ENCODE measurements at places on chromosomes 12 and 14.

DNA sequence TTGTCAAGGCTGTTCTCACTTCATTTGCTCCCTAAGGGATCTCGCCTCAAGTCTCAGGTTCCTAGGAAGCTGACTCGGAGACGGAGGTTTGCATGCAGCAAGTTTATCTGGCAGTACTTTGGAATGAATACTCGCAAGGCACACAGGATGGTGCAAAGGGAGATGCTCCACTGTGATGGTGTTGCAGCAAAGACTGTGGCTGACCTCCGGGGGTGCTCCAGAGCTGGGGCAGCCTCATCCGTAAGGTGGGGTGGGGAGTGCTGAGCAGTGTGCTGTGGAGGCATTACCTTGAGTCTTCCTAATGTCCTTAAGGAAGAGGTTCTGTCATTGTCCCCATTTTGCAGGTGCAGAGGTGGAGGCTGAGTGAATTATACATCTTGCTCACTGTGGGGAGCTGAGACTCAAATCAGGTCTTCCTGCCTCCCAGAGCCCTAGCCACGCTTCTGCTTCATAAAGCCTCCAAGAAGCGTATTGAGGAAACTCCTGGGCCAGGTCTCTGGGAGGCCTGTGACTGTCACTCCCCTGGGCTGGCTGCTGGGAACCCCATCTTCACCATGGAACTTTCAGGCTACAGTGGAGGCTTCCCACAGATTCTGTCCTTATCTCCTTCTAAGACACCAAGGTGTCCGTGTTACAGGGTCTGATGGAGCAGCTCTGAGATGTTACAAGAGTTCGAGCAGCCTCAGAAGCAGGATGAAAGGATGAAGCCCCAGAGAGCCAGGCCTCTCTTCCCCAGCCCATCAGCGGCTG is 39.5 kb downstream of the GALNT16 start:
- DNase-seq = no peak

- DNase-seq = no peak
Measured at GRCh38 chr12:63394983-63395382, 244.0 kb upstream of the AVPR1A start.

DNA sequence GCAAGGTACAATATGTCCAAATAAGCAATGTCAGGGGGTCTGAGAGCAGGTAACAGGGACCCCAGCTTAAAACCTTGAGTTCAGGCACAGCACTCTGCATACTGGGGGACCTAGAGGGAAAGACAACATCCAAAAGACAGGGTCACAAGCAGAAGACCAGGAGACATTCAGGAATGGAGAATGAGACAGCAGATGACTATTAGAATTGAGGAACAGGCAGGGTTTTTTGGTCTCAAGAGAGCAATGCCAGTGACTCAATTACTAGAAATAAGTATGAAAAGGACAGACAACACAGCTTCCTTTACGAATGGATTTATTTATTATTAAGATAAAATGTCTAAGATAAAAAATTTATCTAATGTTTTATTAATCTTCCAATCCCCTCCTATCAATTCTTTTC is 223.0 kb downstream of the PTPRO start:
- DNase-seq = no peak

GRCh38 chr14:67722293-67722692 is 20.6 kb downstream of the RDH12 start:
- DNase-seq = no peak

- no peak for DNase-seq
Measured at GRCh38 chr12:93683410-93683809, 6.2 kb downstream of the CRADD start.

DNA sequence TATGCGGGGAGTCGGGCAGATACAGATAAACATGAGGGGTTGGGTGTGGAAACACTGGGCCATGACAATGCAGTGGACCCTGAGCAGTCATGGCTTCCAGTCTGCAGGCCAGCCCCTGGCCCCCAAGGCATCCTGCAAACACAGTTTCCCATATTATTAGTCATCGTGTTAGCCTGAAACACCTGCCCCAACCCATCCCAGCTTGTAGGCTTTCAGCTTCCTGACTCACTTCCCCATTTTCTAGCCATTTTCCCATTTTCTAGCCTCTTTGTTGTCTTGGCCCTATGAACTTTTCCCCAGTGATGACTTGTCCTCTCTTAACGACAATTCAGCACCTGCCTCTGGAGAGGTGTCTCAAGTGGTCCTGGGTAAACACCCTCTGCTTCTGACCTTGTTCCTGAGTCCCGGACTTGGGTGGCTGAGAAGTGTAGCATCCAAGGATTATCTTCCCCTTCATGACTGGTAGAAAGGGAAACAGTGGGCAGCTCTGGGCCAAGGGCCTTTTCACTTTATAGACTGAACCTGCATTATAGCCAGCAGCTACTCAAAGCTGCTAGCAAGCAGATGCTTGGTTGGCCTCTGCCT is 4.3 kb upstream of the PGF start:
- no peak for DNase-seq
